HepG2 (cell line): ENCODE measurements at places on chromosomes 2 and 18. TPM values are rescaled to one million over a fixed set of nuclear protein-coding genes. Genes with fewer than 3 reads are reported as not detected.

TMEM37 gene
- total RNA-seq = 23.7 and 37.7 TPM in 2 replicates

GPR45 gene
- not detected in 2 replicates for total RNA-seq

GRCh38 chr2:37085731-37086147, 1.4 kb downstream of the GPATCH11 start:
- H3K36me3 ChIP-seq = peaks cover 6% of the 10 kb centered on the region
- DNase-seq = no peak
- H3K27me3 ChIP-seq = no peaks in the 10 kb centered on the region
- H3K4me3 ChIP-seq = no peak overlapping the region
- H3K27ac ChIP-seq = no peak overlapping the region

DNA sequence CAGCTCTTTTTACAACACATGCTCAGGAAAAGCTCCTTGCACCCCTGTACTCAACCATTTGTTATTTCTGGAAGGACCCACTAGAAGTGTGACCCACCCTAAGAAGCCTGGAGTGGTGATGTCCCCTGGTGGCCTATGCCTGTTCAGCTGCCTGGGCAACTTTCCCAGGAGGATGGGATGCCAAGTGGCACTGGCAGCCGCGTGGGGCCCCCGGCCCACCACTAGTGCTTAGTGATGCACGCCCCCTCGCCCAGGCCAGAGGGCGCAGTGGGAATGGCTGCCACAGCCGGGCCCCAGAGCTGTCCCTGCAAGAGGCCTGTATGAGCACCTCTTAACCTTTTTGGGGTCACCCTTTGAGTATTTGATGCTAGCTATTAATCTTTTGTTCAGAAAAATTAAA, 18.1 kb downstream of the IMPA2 start:
- no peak for DNase-seq
- peaks cover 3% of the 10 kb centered on the region; the same call in 1 of the 2 replicates for H3K36me3 ChIP-seq
- peak overlapping the region; percentile 53 for H3K27ac ChIP-seq

GRCh38 chr18:38312532-38312931, 746.9 kb upstream of the CELF4 start:
- no peaks in the 10 kb centered on the region for H3K4me1 ChIP-seq
- H3K4me3 ChIP-seq = no peak overlapping the region
- H3K27ac ChIP-seq = no peak overlapping the region
- H3K36me3 ChIP-seq = no peaks in the 10 kb centered on the region

TMEM247 gene
- total RNA-seq = not detected in 2 replicates

TUBA4B gene
- total RNA-seq = 0.18 and 0.29 TPM in 2 replicates
